ENCODE measurements at places on chromosomes 2 and 18. TPM values are rescaled to one million over a fixed set of nuclear protein-coding genes. Genes with fewer than 3 reads are reported as not detected.

GRCh38 chr2:11270891-11271290 lies 73.5 kb downstream of the ROCK2 start:
- no peak for DNase-seq

DNA sequence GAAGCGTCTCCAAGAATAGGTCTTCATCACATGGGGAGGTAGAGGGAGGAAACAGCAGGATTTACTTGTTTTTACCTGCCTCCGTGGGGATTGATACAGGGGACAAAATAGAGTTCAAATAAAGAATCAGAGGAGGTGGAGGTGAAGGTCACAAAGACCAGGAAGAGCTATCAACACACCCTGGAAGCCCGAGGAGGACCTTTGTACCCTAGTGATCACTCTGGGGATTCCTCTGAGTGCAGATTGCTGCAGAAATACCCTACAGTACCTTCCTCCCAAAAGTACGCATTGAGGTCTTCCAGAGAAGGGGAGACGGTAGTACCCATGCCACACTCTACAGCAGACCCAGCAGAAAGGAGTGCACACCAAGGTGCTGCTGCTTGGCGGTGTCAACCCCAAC lies 44.9 kb downstream of the OSR1 start:
- DNase-seq = no peak

DNA sequence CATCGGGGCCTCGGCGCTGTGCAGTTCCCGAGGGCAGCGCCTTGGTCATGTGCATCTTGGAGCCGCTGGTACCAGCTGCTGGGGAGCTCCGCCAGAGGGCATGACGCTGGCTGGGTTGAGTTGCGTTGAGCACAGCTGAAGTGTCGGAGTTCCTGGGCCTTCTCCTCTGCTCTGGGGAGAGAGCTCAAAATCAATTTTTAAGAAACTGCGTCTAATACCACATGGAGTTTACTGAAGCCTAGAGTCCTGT lies 48.7 kb downstream of the GREB1 start:
- DNase-seq = no peak

- no peak for DNase-seq
Measured at GRCh38 chr2:233418052-233418760, 63.9 kb downstream of the DGKD start.

ONECUT2 gene
- under 0.01 TPM for total RNA-seq

- DNase-seq = no peak
Measured at GRCh38 chr2:101737478-101738255, 40.2 kb downstream of the MAP4K4 start.

DNA sequence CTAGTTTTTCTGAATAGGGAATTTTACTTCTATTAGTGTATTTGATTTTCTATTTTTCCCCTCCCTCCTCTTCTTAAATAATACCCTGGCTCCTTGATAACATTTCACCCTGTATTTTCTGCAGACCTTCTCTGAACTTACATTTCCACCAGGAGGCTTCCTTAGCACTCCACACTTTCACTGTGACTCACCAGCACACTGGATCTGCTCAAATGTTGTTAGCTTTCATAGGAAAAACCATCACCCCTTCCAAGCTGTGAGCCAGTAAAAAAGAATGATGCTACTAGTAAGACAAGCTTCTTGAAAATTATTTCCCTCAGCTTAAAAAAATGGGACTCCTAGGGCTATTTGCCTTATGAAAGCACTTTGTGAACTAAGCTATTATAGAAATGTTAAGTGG lies 16.1 kb downstream of the SUPT7L start:
- DNase-seq = no peak

DNA sequence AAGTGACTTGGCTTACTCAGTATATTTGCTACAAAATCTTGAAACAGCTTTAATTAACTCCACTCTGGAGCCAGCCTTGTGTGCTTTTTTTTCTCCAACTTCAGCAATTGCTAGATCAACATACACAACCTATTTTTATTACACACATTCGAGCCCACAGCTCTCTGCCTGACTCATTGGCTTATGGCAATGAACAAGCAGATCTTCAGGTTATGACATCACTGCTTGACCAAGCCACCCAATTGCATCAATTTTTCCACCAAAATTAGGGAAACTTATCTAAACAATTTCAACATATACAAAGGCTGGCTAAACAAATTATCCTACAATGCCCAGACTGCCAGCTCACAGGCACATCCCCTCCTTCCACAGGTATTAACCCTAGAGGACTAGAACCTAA lies 39.6 kb upstream of the PDK1 start:
- DNase-seq = no peak

CGREF1 gene
- 2.6 TPM for total RNA-seq

CIB4 gene
- total RNA-seq = not detected

DNA sequence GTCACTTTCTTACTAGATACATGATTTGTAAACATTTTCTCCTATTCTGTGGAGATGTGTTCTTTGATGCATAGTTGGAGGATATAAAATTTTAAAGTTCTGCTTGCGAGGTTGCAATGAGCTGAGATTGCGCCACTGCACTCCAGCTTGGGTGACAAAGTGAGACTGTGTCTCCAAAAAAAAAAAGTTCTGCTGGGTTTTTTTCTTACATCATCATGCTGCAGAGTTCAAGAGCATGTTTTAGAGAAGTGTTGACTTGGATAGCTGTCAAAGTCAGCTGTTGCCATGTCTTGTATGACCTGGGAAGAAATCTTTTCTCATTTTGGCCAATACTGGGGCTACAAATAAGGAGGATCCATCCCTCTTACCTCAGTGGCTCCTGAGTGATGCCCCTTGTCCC lies 71.3 kb downstream of the UGGT1 start:
- DNase-seq = no peak

ALK gene
- total RNA-seq = not detected

GRCh38 chr2:227033471-227034148 lies 130.4 kb downstream of the COL4A4 start:
- no peak for DNase-seq

GRCh38 chr2:96530144-96530430 lies 6.5 kb upstream of the ARID5A start:
- no peak for DNase-seq

UGT1A3 gene
- total RNA-seq = 7.6 TPM

Measured in esophagus squamous epithelium (tissue), 5 donors.